Urinary bladder (tissue), 4 donors: ENCODE measurements at places on chromosomes 2 and 18. TPM values are rescaled to one million over a fixed set of nuclear protein-coding genes. Genes with fewer than 3 reads are reported as not detected.
A peak's percentile ranks its signal among the peaks of the same experiment; 100 is the strongest.

Gene IL1R2
- 31.2 TPM for polyA plus RNA-seq

Gene DHX57
- polyA plus RNA-seq, result 9.2 TPM

Gene OTOS
- not detected for polyA plus RNA-seq

Gene ZNF396
- polyA plus RNA-seq, result 1.3 TPM

Gene CDC42EP3
- 94.1 TPM for polyA plus RNA-seq

Gene MAPK4
- 13.8 TPM for polyA plus RNA-seq

Gene TBR1
- polyA plus RNA-seq, result not detected

DNA sequence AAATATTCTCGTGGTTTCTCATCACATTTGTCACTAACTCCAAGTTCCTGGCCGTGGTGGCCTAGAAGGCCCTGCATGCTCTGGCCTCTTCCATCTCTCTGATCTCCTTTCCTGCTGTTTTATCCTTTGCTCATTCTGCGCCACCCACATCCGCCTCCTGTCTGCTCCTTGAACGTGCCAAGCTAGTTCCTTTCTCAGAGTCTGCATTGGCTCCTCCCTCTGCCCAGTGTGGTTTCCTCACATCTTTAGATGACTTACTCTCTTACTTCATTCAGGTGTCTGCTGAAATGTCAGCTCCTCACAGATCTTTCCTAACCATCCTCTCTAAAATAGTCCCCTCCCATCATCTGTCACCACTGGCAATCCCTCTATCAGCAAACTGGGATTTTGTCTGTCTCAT is 158.6 kb upstream of the RBMS1 start:
- DNase-seq, result no peak

DNA sequence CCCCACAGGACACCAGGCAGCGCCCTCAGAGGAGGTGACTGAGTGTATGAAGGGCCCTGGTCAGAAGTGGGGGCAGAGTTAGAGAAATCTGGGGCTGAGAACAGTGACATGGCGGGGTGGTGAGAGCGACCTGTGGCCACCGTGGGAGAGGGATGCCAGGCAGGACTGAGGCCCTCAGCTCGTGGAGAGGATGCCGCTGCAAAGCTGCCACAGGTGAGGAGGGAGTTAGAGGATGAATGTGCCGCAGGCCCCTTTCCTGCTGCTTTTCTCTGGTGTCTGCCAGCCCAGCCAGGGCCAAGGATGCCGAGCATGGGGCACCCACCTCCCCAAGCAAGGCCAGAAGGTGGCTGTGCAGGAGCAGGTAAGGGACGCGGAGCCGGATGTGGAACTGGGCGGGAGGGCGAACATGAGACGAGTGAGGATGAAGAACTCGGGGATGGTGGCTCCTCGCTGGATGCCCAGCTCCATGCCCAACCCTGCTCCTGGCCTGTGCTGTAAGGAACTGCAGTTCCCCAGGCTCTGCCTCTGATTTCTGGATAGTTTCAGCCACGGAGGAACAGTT is 269.2 kb upstream of the HDAC4 start:
- no peak for DNase-seq

- DNase-seq, result no peak
Observed at GRCh38 chr2:156334496-156335478, 2.3 kb upstream of the NR4A2 start.

- DNase-seq, result peak; percentile 43
Observed at GRCh38 chr18:59957957-59958356, 58.2 kb downstream of the PMAIP1 start.

DNA sequence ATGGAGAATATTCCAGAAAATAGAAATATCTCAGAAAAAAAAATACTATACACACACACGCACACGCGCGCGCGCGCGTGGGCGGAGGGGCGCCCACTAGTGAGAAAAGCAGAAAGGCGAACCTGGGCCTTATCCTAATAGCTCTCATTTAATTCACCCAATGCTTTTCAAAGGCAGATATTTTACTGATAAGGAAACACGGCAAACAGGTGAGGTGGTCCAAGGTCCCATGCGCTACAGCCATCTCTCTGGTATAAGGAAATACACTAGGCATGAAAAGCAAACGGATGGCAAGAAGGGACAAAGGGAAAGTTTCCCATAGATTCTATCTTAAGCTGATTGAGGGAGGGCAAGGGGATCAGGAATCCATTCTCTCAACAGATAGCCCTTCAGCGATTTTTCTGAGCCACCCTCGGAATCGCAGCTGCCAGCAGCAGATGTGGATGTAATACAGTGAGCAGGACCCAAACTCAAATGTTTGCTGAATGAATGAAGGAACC is 136.7 kb downstream of the TMEM247 start:
- no peak for DNase-seq

GRCh38 chr18:45745817-45746461 is 22.0 kb downstream of the SLC14A1 start:
- peak; percentile 53 for DNase-seq

DNA sequence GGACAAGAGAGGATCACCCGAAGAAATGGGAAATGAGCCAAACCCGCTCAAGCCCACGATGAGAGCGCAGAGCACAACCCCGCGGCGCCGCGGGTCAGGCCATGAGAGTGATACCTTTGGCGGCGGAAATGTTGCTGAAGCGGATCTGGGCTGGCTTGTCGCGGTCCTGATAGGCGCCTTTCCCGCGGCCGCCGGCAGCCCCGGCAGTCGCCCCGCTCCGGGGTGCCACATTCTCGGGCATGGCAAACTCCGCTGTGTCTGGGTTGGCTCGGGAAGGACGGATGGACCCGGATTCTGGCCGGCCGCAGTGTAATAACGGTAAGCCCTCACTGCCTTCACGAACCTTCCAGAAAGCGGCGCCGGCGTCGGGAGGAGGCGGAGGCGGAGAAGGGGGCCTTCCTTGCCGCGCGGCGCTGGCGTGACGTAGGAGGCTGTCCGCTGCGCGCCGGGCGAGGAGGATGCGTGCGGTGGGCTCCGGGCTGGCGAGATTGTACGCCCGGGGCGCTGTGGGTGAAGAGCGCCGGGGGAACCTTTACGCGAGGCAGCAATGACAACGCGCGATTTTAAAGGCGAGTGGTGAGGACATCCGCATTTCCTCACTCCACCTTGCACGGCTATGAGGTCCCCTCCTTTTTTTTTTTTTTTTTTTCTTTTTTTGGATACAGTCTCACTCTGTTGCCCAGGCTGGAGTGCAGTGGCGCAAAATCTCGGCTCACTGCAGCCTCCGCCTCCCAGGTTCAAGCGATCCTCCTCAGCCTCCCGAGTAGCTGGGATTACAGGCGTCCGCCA is at the start of gene CCT4:
Gene CCT4, minus strand, starts transcription at position 390 of the 789 bp plus-strand sequence. Its CDS starts 149 bp downstream, at position 241.
- DNase-seq, result peak; percentile 56

- no peak for DNase-seq
Observed at GRCh38 chr2:15031745-15032240, 399.3 kb downstream of the LRATD1 start.

DNA sequence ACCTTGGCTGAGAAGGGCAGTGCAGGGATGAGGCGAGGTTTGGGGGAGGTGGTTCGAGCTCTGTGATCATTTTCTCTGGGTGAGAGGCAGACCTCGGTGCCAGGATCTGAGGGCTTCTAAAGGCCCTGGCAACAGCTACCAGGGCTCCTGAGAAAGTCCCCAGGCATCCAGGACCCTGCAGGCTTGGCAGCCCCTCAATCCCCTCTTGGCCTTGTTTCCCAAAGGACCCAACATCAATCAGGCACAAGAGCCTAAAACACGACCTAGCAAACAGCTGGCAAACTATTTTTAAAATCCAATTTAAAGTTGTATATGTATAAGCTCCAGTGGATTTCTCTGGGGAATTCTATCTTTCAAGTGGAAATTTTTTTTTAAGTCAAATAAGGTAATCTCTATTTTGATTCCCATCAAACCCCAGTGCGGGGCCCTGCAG is 15.0 kb upstream of the MAT2A start:
- DNase-seq, result no peak

- no peak for DNase-seq
Observed at GRCh38 chr2:63242747-63243146, 192.1 kb downstream of the OTX1 start.

DNA sequence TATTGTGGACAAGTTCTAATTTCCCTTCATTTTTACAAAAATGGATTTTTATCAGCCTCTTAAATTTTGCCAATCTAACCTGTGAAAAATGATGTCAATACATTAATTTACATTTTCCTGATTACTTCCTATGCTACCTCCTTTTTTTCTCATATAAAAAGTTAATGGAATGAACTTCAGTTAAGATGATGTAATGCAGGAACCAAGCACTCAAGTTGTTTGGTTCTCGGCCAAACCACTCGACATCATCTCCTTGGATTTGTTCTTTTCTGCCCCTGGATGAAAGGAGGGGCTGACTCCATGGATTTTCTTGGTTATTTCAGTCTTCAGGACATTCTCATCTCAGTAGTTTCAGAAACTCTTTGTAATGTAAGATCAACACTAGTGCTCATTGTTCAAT is 253.1 kb upstream of the NXPH2 start:
- no peak for DNase-seq

- DNase-seq, result no peak
Observed at GRCh38 chr18:67514465-67514864, 2.1 kb downstream of the DSEL start.

DNA sequence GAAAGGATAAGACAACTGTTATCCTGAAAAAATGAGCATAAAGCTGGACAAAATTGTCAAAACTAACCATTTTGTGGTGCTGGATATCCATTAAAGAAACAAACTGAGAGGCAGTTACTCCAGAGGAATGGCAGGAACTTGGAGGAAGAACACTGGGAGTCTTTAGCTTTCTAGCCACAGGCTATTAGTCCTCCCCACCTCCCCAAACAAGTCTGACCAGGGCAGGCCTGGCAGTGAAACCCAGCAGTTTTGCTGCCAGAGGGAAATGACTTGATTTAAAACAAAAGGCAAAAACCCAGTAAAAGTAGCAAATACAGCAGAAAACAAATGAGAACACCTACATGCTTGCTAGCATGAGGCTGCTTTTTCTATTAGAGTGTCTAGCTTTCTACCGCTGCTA is 34.9 kb downstream of the OSBPL1A start:
- no peak for DNase-seq

- DNase-seq, result no peak
Observed at GRCh38 chr18:64882896-64883295, 734.0 kb upstream of the LINC00305 start.
